ENCODE measurements at places on chromosomes 13 and 19.

- DNase-seq = no peak
Observed at GRCh38 chr13:18952225-18953016, 229.2 kb downstream of the TUBA3C start.

GRCh38 chr13:41813426-41813825 lies 147.5 kb downstream of the VWA8 start:
- no peak for DNase-seq

GRCh38 chr13:97249796-97250495 lies 27.8 kb downstream of the MBNL2 start:
- no peak for DNase-seq

- no peak for DNase-seq
Observed at GRCh38 chr13:31048521-31048920, 113.2 kb downstream of the HSPH1 start.

GRCh38 chr19:4575267-4576015 lies 16.0 kb upstream of the SEMA6B start:
- no peak for DNase-seq

DNA sequence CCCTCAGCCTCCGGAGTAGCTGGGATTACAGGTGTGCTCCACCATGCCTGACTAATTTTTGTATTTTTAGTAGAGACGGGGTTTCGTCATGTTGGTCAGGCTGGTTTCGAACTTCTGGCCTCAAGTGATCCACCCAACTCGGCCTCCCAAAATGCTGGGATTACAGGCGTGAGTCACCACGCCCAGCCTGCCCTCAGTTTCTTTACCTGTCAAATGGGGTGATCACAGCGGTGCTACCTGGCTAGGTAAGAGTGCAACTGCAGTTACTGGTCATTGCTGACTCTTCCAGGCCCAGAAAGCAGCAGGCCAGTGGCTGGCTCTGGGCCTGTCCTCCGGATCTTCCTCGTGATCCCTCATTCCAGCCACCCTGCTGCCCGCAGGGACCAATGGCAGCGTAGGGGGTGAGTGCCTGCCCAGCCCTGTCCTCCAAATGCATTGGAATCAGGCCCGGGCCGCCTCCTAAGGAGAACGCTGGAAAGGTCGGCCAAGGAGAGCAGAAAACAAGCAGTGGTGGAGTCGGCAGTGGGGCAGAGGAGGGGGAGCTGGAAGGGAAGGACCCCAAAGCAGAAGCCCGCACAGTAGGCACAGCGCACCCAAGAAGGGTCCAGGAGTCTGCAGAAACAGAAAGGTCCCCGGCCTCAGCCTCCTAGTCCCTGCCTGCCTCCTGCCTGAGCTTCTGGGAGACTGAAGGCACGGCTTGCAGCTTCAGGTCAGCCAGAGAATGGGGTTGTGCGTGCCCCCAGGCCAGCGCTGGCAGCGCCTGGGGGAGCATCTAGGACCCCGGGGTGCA lies 1.8 kb upstream of the SLC27A1 start:
- DNase-seq = no peak

GRCh38 chr19:4847190-4847973 lies 15.9 kb upstream of the TICAM1 start:
- no peak for DNase-seq

DNA sequence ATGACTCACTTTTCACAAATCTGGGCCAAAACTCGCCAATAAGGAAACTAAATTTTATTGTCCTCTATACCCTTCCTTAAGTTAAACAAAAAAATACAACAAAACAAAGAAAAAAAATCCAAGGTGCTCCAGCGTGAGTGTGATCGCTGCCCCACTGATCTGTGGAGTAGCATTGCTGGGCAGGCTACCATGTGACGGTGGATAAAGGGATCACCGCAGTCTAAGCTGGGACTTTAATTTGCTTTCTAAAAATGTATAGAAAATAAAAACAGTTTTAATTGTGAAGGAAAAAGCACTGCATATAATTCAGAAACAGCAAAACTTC lies 92.9 kb downstream of the FLT1 start:
- no peak for DNase-seq

DNA sequence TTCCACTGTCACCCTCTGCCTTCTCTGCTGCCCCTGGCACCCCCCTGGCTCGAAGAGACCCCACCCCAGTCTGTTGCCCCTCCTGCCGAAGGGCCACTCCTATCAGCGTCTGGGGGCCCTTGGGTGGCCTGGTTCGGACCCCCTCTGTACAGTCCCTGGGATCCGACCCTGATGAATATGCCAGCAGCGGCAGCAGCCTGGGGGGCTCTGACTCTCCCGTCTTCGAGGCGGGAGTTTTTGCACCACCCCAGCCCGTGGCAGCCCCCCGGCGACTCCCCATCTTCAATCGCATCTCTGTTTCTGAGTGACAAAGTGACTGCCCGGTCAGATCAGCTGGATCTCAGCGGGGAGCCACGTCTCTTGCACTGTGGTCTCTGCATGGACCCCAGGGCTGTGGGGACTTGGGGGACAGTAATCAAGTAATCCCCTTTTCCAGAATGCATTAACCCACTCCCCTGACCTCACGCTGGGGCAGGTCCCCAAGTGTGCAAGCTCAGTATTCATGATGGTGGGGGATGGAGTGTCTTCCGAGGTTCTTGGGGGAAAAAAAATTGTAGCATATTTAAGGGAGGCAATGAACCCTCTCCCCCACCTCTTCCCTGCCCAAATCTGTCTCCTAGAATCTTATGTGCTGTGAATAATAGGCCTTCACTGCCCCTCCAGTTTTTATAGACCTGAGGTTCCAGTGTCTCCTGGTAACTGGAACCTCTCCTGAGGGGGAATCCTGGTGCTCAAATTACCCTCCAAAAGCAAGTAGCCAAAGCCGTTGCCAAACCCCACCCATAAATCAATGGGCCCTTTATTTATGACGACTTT lies 2.0 kb downstream of the ZFP36 start:
- no peak for DNase-seq

GRCh38 chr13:111632906-111633305 lies 312.5 kb downstream of the TEX29 start:
- no peak for DNase-seq

DNA sequence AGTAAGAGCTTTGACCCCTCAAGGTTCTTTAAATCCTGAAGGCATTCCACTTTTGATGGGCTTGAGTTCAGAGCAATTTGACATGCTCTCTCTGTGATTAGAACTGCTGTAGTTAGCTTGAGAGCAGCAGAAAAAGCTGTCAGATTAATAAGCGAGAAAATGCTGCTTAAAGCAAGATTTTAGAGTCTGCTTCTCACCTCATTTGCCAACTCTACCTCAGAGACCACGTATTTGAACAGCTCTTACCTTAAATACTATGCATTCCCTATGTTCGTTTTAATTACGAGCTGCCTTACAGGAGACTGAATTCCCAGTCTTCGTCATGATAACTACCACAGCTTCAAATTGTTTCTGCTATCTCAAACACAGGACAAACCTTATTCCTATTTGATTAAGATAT lies 253.4 kb downstream of the SLITRK6 start:
- no peak for DNase-seq

DNA sequence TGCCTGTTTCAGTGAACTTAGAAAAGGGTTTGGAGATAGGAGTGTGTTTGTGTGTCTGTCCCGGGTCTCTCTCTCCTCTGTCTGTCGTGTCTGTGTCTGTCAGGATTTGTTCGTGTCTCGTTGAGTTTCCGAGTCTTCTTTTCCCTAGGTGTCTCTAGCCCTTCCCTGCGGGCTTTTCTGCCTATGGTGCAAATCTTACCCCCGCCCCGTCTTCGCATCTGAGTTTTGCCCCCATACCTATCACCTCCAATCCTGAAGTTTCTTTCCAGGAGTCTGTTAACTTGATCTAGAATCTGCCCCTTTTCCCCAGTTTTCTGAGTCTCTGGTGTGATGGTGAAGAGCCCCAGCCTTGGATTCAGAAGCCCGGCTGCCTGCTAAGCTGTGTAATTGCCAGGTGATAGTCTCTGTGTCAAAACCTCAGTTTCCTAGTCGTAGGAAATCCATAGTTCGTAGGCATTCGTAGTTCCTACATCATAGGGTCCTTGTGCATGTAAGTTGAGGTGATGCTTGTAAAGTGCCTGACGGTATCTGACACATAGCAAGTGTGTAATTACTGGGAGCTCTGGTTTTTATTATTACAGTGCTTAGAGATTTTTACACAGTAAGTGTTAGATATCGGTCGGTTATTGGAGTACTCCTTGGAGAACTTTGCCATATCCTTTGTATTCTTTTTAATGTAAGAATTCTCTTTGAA lies 782 bp downstream of the EPN1 start:
- no peak for DNase-seq

DNA sequence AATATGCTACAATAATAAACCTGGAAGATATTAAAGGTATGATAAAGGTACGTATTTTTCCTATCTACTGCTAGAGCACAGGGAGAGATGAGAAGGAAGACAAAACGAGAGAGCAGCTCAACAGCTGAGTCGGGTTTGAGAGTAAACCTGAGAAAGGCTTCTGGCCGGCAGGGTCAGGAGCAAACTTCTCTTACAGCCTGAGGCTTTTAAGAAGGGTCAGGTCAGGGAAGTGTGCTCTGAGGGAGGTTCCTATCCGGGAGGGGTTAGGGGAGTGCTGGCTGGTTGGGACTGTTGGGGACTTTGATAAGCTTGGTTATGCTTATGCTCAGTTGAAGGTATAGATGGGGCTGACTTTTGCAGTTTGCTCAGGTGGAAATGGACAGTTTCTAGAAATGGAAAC lies 77.7 kb upstream of the PRR20A start:
- DNase-seq = no peak

GRCh38 chr13:30142486-30143211 lies 164.7 kb downstream of the KATNAL1 start:
- no peak for DNase-seq

DNA sequence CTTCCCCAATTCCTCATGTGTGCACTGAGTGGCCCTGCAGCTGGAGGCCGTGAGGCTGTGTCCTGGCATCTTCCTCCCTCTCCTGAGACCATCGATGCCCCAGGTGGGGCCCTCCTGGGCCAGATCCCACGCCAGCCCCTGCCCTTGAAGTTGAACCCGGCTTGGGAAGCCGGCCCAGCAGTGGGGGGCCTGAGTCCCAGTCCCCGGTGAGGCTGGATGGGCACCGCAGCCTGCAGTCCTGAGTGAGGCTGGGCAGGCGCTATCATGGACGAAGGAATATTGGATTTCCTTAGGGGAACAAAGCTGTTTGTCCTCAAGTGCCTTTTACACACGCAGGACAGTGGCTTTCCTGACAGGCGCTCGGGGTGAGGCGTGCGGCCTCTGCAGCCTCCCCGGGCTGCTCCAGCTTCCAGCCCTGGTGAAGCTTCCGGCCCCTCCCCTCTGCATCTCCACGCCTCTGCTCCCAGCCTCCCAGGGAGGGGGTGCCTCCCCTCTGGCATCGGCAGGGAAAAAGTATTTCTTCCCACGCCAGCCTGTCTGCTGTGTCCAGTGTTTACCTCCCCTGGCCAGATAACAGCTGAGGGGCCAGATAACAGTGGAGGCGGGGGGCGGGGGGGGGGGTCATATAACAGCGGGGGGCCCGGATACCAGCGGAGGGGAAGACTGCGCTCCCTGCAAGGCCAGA lies 159.5 kb downstream of the KDM4B start:
- no peak for DNase-seq

DNA sequence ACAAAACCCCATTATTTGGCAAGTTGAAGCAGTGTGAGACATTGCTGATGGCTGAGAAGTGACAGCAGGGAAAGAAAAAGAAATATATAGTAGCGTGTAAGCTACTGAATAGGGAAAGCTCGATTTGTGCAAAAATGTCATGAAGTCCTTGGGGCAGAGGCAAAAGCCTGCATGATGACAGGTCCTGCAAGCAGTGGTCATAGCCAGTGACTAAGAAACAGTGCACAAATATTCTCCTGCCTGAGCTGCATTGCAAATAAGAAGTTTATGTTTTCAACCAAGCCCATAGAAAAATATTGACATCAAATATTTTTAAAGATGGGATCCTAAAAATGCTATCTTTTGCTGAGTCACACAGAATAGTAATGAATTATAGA lies 270.0 kb downstream of the SLITRK6 start:
- DNase-seq = no peak

- DNase-seq = no peak
Observed at GRCh38 chr13:44296856-44297255, 76.8 kb upstream of the SERP2 start.

DNA sequence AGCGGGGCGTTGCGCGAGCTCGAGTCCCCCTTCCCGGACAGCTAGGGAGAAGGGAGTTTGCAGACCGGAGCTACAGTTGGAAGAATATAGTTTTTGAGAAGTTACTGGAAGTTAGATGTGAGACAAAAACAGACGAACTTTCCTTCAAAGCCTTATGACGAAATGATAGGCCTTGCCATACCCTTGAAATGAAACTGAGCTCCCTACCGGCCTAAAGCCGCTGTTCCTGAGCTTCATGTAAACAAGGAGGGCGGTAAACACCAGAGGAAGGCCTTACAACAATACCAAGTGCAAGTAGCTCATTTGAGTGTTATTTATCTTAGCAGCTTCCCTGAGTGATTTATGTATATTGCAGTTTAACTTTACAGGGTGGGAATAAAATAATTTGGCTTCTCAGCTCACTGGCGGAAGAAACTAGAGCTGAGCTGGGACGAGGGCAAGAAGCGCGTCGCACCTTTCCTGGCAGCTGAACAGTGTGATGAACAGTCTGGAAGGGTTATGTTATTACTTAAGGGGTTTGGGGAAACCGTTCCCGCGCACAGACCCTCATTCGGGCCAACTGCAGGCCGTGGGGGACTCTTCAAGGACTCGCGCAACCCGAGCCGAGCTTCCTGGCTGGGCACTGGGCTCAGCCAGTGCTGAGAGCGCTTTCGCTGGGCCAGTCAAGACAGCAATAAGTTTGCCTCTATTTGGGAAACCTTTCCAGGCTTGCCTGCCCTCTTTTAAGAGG lies 111.2 kb downstream of the KCNRG start:
- DNase-seq = peak; percentile 74

DNA sequence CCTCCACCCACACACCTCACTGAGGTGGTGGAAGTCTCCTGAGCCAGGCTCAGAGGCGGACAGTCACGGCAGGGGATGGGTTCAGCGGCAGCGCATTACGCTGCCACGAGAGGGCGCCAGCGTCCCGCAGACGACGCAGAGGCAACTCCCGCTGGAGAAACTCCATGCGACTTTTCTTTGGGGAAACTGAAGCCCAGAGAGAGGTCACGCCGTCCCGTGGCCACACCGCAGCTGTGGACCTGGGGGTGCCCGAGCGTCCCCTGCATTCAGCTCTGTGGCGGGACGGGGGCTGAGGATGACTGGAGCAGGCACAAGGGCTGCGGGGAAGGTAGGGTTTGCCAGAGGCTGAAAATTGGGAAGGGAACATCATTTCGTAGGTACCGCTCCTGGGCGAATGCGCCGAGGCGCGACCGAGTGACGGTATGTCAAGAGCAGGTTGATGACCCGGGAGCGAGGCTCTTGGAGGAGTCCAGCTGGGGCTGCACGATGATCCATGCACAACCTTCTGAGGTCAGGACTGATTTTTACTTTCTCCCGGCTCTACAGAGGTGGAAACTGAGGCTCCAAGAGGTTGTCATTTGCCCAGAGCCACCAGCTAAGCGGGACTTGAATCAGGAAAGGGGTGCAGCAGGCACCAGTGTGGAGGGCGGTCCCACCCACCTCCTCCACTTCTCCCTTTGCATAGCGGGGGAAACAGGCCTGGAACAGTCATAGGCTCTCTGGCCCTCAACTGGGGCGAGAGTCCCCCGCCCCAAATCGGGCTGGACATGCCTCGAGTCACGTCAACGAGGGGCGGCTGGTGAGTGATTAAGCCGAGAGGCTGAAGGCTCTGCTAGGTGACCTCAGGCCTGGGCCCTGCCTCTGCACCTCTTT lies 690 bp upstream of the ARRDC2 start:
- peak; percentile 84 for DNase-seq

Data from hematopoietic multipotent progenitor cell treated with erythropoietin and hydrocortisone succinate and interleukin-3 and kit ligand, for 6 days (in vitro differentiated cells).